ENCODE measurements at places on chromosomes 2 and 18.

DNA sequence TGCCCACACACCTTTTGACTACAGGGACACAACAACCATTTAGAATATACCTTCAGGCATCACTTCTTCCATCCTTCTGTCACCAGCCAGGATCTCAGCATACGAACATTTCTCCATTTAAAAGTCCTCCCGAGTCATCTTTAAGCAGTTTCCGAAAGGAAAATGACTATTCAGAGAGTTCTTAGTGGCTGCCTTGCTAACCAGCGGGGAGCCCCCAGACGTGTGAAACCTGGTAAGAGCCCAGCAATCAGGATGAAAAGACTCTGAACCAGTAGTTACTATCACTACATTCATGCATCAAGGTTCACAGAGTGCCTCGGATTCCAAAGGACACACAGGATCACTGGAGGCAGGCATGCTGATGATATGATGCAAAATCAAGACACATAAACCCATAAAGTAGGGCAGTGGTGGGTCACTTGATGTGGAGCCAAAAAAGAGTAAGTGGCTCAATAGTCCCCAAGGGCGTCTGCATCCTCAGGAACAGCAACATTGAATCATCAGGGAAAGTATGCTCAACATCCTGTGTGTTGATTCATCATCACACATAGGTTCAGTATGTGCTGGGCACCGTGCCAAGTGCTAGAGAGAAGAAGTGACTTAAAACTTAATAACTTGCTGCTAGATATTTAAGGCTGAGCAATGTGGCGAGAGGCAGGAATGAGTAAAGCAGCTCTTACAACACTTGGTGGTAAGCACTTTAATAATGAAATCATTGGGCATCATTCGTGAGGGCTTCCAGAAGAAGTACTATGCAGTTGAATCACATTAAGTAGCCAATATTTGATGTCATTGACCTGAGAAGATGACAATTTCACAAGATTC, 4.4 kb downstream of the CCL20 start:
- peak; percentile 100 for DNase-seq

- no peak for DNase-seq
Measured at GRCh38 chr2:145845923-145846322, 1326.0 kb upstream of the ZEB2 start.

GRCh38 chr2:239882781-239883180, 142.4 kb downstream of the NDUFA10 start:
- no peak for DNase-seq

DNA sequence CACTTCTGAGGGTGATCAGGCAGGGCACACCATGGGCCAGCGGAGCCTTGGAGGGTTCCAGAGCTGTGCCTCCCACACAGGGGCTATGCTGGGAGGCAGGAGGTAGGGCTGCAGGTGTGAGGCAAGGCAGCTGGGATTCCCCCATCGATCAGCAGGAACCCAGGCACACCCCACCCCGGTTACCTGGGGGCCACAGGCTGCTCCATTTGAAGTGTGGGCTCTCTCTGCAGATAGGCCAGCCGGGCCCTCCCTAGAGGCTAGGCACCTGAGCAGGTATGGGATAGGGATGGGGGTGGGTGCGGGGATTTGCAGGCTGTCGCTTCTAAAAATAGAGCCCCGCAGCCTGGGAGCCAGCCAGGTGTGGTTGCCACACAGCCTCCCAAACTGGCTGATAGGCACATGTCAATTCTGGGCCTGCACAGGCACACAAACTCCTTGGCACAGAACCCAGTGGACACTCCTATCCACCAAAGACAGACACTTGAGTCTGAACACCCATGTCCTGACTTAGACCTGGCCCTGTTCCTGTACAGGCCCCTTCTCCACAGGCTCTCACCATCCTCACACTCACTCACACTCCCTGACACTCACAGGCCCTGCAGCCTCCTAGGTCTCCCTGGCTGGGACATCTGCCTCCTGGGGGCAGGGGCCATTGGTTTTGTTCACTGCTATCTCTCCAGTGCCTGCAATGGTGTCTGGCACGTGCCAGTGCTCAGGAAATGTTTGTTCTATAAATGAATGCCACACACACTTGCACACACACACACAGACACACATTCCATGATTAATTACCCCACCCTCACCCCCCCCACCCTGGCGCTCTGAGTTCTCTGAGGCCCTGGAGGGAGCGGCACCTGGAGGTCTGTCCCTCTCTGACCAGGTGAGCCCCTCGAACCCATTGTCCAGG, 73.4 kb downstream of the ZFP36L2 start:
- DNase-seq, result no peak

DNA sequence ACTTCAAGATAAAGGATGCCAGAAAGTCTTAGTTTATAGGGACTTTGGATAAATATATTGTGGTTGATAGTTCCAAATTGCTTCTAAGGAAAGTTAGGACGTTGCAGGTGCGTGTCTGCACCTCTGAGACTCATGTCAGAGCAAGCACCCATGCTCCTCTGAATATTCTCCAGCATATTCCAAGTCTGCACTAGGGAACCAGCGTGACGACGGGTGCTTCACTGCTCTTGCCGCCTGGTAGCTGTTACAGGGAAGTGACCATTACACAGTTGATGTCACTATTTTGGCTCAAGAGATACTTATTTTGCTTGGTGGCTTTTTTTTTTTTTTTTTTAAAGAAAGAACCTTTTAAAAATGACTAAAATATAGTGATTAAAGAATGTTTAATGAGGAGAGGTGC, 35.6 kb downstream of the GATA6 start:
- DNase-seq, result no peak

DNA sequence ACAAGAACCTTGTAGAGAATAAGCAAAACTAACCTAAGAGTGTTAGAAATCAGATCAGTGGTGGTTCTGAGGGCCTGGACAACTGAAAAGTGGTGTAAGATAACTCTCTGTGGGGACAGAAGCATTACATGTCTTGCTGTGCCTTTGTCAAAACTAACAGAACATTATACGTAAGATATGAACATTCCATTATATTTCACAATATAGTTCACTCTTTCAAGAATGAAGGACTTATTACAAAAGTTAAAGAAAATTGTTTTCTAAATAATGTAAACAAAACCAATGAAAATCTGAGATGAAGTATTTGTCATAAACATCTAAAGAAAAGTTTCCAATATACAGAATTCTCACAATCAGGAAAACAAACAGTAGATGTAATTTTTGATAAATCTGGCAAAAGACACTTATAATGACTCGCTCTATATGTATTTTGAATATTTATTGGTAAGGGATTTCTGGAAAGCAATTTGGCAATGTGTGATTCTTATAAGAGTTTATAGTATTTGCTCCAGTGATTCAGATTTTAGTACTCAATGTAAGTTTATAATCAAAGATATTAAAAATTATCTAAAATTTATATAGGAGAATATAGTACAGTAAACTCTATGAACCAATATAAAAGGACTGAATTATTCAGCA, 258.4 kb downstream of the CD226 start:
- peak; percentile 50 for DNase-seq

GRCh38 chr2:162073888-162074631, at the start of gene DPP4:
Gene DPP4 (minus strand): TSS chr2:162074215. CDS start chr2:162073981, 234 bp downstream.
- DNase-seq, result no peak

GRCh38 chr2:68043032-68043431, 19.8 kb downstream of the C1D start:
- DNase-seq, result no peak

DNA sequence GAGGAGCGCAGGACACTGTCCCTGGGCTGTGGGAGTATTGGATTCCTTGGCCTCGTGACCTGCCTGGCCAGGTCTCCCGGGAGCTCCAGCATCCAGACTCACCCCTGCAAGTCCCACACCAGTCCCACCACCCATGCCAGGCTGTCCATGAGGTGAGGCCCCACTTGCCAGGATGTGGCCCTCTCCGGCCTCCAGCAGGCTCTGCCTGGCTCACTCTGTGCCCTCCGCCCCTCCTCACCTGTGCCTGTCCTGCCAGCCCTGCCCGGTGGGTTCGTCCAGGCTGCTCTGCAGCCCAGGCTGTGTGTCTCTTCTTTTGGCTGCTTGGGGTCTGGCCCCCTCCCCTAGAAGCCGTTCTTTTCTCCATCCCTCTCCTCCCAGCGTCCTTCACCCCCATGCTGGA, 436.8 kb upstream of the MYT1L start:
- no peak for DNase-seq

DNA sequence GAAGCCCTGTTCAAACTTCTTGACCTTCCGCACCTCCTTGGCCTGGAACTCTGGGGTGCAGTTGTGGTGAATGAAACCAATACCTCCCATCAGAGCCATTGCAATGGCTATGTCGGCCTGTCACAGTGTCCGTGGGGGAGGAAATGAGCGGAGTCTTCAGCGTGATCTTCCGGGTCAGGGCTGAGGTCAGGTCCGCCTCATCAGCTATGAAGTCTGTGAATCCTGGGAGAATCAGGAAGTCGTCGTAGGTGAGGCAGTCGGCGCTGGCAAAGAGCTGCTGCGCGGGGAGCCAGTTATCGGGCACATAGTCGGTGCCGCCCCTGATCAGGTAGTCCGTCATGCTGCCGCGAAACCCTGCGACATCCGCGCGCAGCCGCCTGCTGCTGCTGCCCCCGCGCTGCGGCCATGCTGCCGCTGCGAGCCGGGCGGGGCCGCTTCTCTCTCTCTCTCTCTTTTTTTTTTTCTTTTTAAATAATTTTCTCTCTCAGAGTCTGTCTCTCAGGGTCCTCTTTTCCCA, 154.1 kb upstream of the ZSWIM2 start:
- DNase-seq, result peak; percentile 12

DNA sequence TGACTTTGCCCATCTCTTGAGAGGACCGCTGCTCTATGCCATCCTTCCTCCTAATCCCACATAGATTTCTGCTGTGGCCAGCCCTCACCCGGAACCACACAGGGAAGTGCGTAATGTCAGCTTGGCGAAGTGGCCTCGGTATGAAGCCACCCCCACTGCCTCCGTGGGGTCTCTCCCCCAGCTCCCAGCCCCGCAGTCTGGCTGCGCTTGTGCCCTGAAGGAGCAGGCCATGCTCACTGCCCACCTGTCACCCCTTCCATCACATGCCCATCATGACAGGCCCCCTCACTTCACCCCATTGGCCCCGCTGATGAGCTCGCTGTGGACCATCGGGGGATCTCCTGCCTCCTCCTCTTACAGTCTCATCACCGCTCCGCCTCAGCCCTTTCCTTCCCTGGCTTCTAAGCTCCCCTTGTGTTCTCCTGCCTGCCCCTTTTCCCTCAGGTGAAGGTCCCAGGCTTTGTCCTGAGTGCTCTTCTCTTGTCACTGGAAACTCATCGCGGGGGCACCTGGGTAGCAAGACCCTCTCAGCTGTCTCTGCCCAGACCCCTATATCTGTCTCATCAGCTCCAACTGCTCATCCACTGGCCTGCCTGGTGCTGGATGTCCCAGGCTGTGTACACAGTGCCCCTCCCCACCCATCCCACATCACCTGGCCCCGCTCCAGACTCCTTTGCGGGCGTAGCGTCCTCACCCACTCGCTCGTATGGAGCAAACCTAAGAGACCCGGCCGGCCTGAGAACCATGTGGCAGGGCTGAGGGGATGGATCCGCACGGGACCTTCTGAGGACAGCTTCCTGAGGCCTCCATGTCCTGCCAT, 81.7 kb downstream of the GLI2 start:
- no peak for DNase-seq

DNA sequence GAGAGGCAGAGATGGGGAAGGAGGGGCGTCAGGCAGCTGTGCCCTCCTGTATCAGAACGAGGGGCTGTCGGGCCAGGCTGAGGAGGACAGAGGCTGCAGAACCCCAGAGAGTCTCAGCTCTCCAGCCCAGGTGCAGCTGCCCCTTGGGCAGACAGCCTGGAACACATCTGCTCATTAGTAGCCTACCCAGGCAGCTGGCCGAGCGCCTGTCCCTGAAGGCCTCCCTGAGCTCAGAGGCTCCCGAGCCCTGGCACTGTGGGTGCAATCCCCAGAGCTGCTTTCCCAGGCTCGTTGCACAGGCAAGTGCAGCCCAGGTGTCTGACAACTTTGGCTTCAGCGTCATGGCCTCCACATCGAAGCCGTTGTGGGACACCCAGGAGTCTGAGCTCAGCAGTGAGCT, 13.1 kb upstream of the TMEM185B start:
- no peak for DNase-seq

- no peak for DNase-seq
Measured at GRCh38 chr2:173355866-173356508, 1.3 kb downstream of the CDCA7 start.

Measured in fibroblast of skin of scalp (primary cell).